A549 treated with ZK216348 at 1 μM for 4 hours (cell line): ENCODE measurements at places on chromosomes 11 and 22. TPM values are rescaled to one million over a fixed set of nuclear protein-coding genes. Genes with fewer than 3 reads are reported as not detected.

The SERPIND1 gene
- not detected in 5 replicates for total RNA-seq

The LRRC32 gene
- total RNA-seq, result 0.08 to 0.30 TPM (median 0.18 TPM) in 5 replicates

The OR52I1 gene
- total RNA-seq, result not detected in 5 replicates

The SLC43A3 gene
- total RNA-seq, result 0.38 to 0.75 TPM (median 0.53 TPM) in 5 replicates

The ANO9 gene
- 0.44 to 1.5 TPM (median 1.1 TPM) in 5 replicates for total RNA-seq

The MYO7A gene
- total RNA-seq, result 0.86 to 1.5 TPM (median 1.2 TPM) in 5 replicates

The ZBTB16 gene
- 0.15 to 0.56 TPM (median 0.32 TPM) in 4 of 5 replicates, not detected in the other for total RNA-seq

The FAM168A gene
- 10.2 to 17.8 TPM (median 15.9 TPM) in 5 replicates for total RNA-seq

The TESMIN gene
- 2.8 to 7.3 TPM (median 5.1 TPM) in 5 replicates for total RNA-seq

The GLYAT gene
- total RNA-seq, result not detected in 5 replicates

The KCNJ11 gene
- total RNA-seq, result 0.90 to 2.0 TPM (median 1.4 TPM) in 5 replicates

The MUC6 gene
- total RNA-seq, result 0.30 TPM in 1 of 5 replicates, not detected in the others

The ACTN3 gene
- 0.15 TPM in 1 of 5 replicates, not detected in the others for total RNA-seq

The PKNOX2 gene
- not detected in 5 replicates for total RNA-seq

The HMGXB4 gene
- total RNA-seq, result 8.2 to 17.9 TPM (median 11.4 TPM) in 5 replicates

The IGLL5 gene
- not detected in 5 replicates for total RNA-seq

The TMEM191C gene
- total RNA-seq, result 0.88 to 2.1 TPM (median 1.3 TPM) in 5 replicates

The CAT gene
- total RNA-seq, result 35.6 to 44.0 TPM (median 37.4 TPM) in 5 replicates

The PHF21B gene
- 0.81 to 1.2 TPM (median 1.0 TPM) in 5 replicates for total RNA-seq

The CASP5 gene
- not detected in 5 replicates for total RNA-seq

The LYVE1 gene
- 0.22 to 0.42 TPM (median 0.26 TPM) in 5 replicates for total RNA-seq

The MS4A15 gene
- not detected in 5 replicates for total RNA-seq

The MPEG1 gene
- not detected in 5 replicates for total RNA-seq

The SCGB1C1 gene
- not detected in 5 replicates for total RNA-seq

The OR8D4 gene
- total RNA-seq, result not detected in 5 replicates
